ENCODE measurements at places on chromosomes 1 and 21.

DNA sequence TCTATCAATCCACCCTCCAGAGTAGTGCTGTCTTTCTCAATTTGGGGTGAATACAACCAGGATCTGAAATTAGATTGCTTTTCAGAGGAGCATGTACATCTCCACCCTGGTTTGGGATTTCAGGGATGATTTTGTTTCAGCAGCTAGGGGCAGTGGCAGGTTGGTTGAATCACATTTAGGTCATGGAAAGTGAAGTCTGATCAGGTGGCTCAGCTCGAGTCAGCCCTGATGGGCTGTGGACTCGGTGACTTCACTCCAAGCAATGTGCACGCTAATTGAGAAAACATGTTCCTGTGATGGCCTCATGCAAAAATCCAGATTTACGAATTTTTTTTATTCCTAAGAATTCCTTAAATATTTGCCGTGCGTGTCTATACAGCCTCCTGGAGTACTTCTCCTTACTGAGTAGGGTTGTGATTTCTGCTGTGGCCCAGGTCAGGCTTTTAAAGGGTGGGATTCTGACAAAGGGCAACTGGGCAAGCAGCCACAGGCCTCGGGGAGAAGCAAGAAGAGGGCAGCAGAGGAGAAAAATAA is 7.5 kb downstream of the NGF start:
- no peak for DNase-seq

DNA sequence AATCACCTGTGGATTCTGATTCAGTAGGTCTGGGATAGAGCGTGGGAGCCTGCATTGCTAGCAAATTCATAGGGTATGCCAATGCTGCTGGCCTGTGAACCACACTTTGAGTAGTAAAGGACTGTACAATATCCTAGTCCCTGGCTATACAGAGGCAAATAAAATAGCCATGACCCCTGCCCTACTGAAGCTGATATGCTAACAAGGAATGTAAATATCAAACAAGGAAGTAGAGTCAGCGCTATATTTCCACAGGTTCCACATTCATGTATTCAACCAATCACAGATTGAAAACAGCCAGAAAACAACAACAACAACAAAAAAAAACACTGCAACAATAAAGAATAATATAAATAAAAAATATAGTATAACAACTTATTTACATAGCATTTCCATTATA is 77.8 kb downstream of the TM2D1 start:
- DNase-seq = no peak

DNA sequence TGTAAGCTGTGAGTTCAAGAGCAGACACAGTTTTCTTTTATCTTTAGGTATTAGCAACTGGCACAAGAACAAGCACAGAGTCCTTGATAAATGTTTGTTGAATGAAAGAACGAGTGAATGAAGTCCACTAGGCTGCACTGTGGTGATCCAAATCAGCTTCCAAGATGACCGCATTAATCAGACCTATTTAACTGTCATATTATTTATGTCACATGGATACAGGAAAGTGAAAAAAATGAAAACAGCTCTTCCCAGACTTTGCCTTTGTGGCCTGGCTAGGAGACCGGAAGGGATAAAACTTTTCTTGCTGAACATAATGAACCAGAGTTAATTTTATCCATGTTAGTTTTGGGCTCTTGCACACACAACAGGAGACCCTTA is 261.3 kb downstream of the TNR start:
- peak; percentile 7 for DNase-seq

DNA sequence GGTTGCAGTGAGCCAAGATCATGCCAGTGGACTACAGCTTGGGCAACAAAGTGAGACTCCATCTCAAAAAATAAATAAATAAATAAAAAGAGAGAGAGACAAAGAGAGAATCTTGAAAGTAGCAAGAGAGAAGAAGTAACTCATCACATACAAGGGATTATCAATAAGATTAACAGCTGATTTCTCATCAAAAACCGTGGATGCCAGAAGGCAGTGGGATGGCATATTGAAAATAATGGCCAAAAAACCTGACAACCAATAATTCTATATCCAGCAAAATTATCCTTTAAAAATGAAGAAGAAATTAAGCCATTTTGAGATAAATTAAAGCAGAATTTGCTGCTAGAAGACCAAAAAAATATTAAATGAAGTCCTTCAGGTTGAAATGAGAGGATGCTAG is 35.7 kb downstream of the KLHDC7A start:
- DNase-seq = no peak

Data from left lung (tissue), 14 donors.